HFF-Myc (cell line): ENCODE measurements at places on chromosomes 12 and 14.

DNA sequence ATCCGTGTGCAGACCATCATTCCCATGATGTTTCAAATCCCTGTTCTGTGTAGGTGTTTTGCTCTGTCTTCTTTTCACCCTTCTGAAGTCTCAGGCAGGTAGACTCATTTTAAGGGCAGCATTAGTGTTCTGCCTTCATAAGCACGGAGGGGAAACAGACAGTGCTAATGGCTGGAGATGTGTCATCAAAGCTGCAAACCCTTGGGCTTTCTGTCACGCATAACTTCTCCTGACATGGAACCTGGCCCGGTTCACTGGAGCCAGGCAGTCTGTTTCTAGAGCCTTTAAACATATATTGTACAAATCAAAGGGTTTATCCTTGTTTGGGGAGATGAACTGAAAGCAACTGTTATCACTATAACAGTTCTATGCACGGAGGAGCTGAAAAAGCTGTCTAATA, 141.4 kb downstream of the TMEM132D start:
- no peak for DNase-seq

DNA sequence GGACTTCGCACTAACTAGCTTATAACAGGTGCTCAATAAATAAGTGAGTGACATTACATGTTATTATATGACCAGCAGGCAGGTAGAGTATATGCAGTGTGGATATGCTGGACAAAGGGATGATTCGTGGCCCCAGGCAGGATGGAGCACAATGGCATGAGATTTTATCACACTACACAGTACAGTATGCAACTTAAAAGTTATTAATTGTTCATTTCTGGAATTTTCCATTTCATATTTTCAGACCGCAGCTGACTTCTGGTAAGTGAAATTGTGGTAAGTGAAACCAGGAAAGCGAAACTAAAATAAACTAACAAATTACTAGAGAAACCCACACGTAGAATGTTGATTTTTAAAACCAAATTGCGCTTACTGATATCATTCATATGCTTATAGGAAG, 3.3 kb downstream of the PARP11 start:
- no peak for DNase-seq

GRCh38 chr12:55658635-55659391, 22.1 kb downstream of the OR10P1 start:
- no peak for DNase-seq

DNA sequence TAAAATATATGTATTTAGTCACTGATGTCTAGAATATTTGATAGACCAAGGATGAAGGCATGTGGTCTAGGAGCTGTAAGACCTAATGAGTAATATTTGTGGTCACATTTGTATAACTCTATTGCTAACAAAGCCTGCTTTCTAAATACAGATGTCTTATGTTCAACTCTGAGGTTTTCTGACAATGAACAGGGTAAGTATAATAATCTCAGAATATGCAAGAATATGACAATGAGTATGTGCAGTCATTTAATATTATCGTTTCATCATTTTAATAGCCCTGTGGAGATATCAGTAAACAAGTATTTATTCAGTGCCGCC, 389.6 kb downstream of the LRIG3 start:
- DNase-seq = no peak

DNA sequence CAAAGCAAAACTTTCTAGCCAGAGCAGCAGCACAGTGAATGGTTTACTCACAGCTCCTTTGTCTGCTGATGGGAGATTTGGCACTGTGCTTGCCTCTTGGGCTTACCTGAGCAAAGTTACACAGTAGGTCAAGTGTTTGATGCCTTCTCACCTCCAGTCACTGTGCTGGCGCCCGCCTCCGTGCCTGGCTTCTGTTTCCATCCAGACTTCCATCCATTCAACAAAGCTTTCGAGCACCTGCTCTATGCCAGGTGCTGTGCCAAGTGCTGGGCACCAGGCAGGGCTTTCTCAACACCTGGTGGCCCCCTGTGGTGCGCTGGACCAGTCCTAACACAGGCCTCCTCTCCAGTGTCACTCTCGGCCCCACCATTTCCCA, 199.2 kb upstream of the EEA1 start:
- no peak for DNase-seq

- DNase-seq = no peak
These were observed 9.8 kb downstream of the EPYC start for GRCh38 chr12:90995010-90995409.

GRCh38 chr14:104268725-104269436, 130.5 kb downstream of the KIF26A start:
- DNase-seq = no peak

DNA sequence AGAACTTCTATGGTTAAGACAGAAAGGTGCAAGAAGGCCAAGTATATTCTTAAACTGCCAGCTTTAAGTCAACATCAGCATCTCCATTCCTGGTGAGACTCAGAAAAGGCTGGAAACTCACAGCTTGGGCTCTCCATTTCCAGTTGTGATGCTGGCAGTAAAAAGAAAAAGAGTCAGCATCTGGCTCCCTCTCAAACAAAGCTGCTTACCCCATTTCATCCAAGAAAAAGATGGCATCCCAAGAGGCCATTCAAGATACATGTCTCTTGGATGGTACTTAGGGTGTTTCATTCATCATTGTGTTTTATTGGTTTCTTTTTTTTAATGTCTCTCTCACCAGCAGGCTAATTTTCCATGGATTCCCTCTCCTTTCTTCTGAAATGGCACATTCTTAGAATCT, 61.9 kb downstream of the DCAF5 start:
- DNase-seq = no peak

GRCh38 chr14:23052182-23052623, 5.1 kb downstream of the CDH24 start:
- no peak for DNase-seq

GRCh38 chr14:94738097-94738496, 31.8 kb downstream of the GSC start:
- no peak for DNase-seq

- no peak for DNase-seq
These were observed 194.2 kb downstream of the GXYLT1 start for GRCh38 chr12:41950455-41950854.

- DNase-seq = no peak
These were observed 1.5 kb downstream of the VPS37B start for GRCh38 chr12:122894193-122895121.

- no peak for DNase-seq
These were observed 111.9 kb downstream of the LGR5 start for GRCh38 chr12:71551529-71551928.

- DNase-seq = no peak
These were observed 72.6 kb upstream of the TCL1A start for GRCh38 chr14:95786566-95786965.

DNA sequence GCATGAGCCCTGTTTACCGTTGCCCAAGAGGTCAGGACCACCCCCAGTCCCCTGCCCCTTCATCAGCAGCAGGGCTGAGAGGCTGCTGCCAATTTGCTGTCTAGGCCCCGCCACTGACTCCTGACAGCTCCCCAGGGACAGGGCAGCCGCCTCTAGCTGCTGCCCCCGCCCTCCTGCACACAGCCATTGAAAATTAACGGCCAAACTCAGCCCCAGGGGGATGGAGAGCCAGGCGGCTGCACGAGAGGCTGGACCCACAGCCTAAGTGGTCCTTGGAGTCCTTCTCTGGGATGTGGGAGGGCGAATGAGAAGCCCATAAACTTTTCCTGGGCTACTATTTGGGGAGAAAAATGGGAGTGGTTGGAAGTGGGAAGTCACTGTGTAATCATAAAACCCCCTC, 4.6 kb downstream of the FOXN4 start:
- no peak for DNase-seq

- no peak for DNase-seq
These were observed 28.6 kb downstream of the PRICKLE1 start for GRCh38 chr12:42560977-42561376.

- no peak for DNase-seq
These were observed 5.0 kb upstream of the HOXC9 start for GRCh38 chr12:53995002-53995377.

DNA sequence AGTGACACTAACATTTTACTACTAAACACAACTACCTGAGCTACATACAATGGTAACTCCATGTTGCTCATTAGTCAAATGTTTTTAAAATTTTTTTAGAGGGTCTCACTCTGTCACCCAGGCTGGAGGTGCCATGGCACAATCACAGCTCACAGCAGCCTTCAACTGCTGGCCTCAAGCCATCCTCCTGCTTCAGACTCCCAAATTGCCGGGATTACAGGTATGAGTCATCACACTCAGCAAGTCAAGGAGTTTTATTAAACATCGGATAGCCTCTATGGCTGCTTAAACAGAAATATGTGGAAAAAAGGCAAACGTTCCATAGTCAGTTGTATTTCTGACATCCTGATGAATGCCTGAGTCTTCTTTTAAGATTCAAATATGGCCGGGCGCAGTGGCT, 11.1 kb upstream of the NPFF start:
- no peak for DNase-seq

GRCh38 chr14:104537613-104537988, 42.0 kb upstream of the C14orf180 start:
- no peak for DNase-seq

DNA sequence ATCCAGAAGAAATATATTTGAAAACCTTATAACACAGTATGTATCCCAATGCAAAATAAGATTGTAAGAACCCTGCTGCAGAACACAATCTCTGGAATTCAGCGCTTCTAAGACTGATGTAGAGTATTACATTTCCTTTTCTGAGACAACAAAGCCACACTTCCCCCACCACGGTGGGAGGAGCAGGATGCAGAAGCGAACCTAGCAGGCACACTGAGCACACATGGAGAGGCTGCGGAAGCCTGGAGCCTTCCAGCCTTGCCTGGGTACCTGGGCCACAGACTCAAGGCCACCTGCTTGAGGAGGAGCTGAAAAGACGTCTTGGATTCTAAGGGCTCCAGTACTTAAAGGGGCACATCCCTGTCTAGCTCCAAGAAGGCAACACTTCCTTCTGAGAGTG, 46.4 kb downstream of the TCHP start:
- DNase-seq = no peak

GRCh38 chr14:69644814-69645213, 33.4 kb downstream of the SUSD6 start:
- DNase-seq = no peak

GRCh38 chr14:33794791-33795305, 156.0 kb downstream of the EGLN3 start:
- no peak for DNase-seq

DNA sequence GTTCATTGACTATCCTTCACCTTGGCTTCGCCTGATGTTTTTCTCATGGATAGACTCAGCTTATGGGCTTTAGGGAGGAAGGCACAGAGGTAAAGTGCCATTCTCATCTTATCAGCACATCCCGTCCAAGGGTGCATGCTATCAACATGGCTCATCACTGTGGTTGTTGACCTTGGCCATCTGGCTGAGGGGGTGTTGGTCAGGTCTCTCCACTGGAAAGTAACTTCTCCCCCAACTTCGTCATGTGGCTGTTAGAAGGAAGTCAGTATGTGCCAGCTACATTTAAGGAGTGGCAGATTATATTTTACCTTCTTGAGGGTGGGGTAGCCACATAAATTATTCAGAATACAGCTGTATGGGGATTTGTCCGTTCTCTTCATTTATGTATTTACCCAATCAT, 68.9 kb downstream of the EML1 start:
- DNase-seq = no peak

DNA sequence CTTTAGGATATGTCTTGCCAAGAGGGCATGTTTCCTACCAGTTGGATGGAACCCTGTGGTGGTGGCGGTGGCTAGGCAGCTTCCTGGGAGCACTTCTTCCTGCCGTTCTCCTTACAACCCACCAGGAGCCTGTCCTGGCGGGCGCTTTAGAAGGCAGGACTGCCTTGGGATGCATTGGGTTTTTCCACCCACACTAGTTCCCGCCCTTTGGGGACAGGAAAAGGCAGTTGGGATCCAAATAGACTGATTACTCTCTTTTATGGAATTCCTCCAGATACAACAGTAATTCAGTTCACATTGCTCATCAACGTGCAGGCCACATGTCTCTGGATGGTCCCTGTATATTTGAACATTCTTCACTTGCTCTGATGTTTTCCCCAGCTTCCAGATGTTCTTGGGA, 305.7 kb upstream of the SSTR1 start:
- peak; percentile 86 for DNase-seq

DNA sequence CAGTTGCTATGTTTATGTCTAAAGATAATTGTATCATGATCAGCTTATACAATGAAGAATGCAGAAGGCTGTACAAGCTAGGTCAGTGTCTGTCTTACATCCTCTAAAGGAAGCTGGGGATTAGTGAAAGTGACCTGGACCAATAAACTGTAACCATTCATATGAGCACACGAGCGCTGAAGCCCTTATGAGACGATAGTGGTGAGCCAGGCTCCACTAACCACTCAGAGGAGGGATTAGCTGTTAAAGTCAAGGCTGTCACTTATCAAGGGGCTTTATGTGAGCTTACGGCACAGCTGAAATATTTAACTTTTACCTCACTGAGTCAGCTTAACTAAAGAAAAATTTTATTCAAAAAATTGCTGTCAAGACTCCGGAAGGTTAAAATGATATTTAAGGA, 30.3 kb downstream of the NDUFA12 start:
- peak; percentile 39 for DNase-seq

DNA sequence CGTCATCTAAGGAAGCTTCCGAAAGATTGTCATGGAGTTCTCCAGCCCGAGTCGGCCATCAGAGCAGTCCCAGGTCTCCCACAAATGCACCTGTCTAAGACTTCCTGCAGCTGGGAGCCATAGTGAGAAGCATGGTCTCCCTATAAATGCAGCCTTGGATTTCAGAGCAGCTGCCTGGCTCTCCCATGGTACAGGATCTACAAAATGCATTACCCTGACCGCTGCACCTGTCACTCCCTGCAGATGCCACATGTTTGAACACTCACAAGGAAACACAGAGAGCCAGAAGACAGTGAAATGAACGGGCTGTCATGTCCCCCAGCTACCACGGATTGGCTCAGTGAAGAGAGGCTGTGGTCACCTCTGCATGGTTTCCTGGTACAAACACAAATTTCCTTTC, 702.7 kb downstream of the MED13L start:
- no peak for DNase-seq
